ENCODE measurements at places on chromosomes 4 and X. TPM values are rescaled to one million over a fixed set of nuclear protein-coding genes. Genes with fewer than 3 reads are reported as not detected.

SPANXN4 gene
- not detected for total RNA-seq

UCP1 gene
- total RNA-seq, result not detected

ACSL1 gene
- 22.6 TPM for total RNA-seq

SH3RF1 gene
- total RNA-seq, result 0.16 TPM

MAGEA9 gene
- total RNA-seq, result not detected

GAGE12H gene
- total RNA-seq, result not detected

CXCL13 gene
- not detected for total RNA-seq

BMP3 gene
- total RNA-seq, result not detected

GPR173 gene
- not detected for total RNA-seq

ZDHHC15 gene
- not detected for total RNA-seq

MAD2L1 gene
- total RNA-seq, result 98.5 TPM

GALNTL6 gene
- total RNA-seq, result 0.25 TPM

POF1B gene
- 0.04 TPM for total RNA-seq

ARAP2 gene
- total RNA-seq, result 0.22 TPM

ADH1A gene
- total RNA-seq, result not detected

TCEAL2 gene
- total RNA-seq, result not detected

PPEF1 gene
- not detected for total RNA-seq

USP51 gene
- total RNA-seq, result 1.8 TPM

CRMP1 gene
- total RNA-seq, result 0.04 TPM

FSTL5 gene
- 0.36 TPM for total RNA-seq

HCCS gene
- 64.8 TPM for total RNA-seq

MMAA gene
- 1.3 TPM for total RNA-seq

POU4F2 gene
- total RNA-seq, result not detected

F8A3 gene
- total RNA-seq, result not detected

BMPR1B gene
- not detected for total RNA-seq

SSX2B gene
- total RNA-seq, result 3.3 TPM

EIF4E gene
- total RNA-seq, result 167 TPM

LEF1 gene
- 35.4 TPM for total RNA-seq

NR3C2 gene
- total RNA-seq, result 0.13 TPM

RASGEF1B gene
- total RNA-seq, result 0.42 TPM

CT45A6 gene
- not detected for total RNA-seq

MAGEA9B gene
- total RNA-seq, result 12.8 TPM

ENPP6 gene
- not detected for total RNA-seq

CTAG1A gene
- not detected for total RNA-seq

PNMA5 gene
- total RNA-seq, result 0.20 TPM

PAGE5 gene
- 149 TPM for total RNA-seq

NXF3 gene
- total RNA-seq, result not detected

HERC5 gene
- total RNA-seq, result 0.18 TPM

CSN3 gene
- total RNA-seq, result not detected

PKD2 gene
- 0.45 TPM for total RNA-seq

TCEAL9 gene
- 19.5 TPM for total RNA-seq

ATP10D gene
- total RNA-seq, result 0.18 TPM

NAP1L2 gene
- total RNA-seq, result not detected

SH3BGRL gene
- total RNA-seq, result 33.7 TPM

MAGEA10 gene
- not detected for total RNA-seq

XAGE1A gene
- 59.0 TPM for total RNA-seq

NUP62CL gene
- 29.7 TPM for total RNA-seq

MUC7 gene
- not detected for total RNA-seq

TCEAL3 gene
- total RNA-seq, result not detected
